ENCODE measurements at places on chromosomes 5 and 9.

- DNase-seq, result no peak
These were observed 24.5 kb downstream of the MRPS30 start for GRCh38 chr5:44833249-44833648.

GRCh38 chr9:132434881-132435280 is 24.9 kb downstream of the CFAP77 start:
- DNase-seq, result no peak

- DNase-seq, result peak; percentile 32
These were observed 368 bp downstream of the SURF1 start for GRCh38 chr9:133355881-133356357.

DNA sequence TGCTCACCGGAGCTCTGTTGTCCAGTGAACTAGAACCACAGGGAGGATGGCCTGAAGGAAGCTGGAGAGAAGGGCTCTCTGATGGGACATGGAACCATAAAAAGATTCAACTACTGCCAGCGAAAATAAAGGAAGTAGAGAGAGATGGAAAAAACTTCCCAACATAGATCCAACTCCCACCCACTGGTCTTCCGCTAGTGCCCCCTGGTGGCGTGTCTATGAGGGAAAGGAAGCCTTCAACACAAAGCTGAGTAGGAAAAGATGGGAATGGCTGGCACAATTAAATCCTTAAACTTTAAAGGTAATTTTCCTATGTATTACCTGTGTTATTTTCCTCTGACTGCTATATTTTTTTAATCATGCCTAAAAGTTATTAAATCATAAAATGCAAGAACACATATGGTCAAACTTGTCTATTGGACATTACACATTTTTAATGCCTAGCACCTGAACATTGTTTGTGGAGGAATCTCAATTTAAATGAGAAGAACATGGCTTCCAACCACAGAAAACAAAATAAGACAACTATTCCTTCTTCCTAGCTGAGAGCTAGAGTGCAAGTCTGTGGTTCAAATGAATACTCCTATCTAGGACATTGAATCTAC is 51.5 kb downstream of the CEP120 start:
- DNase-seq, result no peak

DNA sequence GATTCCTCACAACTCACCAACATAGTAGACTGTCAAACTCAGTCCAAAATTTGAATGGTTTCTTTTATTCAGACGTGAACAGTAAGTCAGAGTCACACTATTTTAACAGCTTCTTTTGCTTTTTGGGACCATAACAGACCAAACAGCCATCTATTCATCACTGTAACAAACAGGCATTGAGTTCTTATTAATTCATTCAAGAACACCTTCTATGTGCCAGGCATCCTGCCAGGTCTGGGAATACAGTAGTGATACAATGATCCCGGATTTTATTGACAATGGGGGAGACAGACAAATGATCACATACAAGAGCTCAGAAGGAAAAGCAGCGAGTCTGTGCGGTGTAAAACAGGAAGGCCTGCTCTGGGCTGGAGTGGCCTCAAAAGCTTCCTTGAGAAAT is 153.3 kb upstream of the ERCC6L2 start:
- DNase-seq, result no peak

DNA sequence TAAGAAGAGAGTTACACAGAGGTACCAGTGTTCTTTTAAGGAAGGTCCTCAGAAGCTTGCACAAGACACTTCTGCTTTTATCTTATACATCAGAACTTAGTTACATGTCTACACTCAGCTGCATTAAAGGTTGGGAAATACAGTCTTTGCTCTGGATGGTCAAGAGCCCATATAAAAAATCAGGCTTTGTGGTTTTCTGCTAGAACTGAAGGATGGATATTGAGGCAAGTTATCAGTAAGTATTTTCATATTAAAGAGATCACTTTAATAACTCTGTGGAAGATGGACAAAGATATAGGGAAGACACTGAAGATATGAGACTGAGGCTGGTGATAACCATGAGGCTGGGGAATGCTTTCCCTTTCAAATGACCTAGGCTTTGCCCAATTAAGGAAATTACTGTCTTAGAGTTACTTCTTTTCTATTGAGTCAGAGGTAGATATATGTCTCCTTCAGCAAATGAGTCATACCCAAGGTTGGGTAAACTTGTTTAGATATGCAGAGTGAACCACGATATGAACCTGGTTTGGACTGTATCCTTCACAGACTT is 87.0 kb upstream of the TNC start:
- DNase-seq, result no peak

DNA sequence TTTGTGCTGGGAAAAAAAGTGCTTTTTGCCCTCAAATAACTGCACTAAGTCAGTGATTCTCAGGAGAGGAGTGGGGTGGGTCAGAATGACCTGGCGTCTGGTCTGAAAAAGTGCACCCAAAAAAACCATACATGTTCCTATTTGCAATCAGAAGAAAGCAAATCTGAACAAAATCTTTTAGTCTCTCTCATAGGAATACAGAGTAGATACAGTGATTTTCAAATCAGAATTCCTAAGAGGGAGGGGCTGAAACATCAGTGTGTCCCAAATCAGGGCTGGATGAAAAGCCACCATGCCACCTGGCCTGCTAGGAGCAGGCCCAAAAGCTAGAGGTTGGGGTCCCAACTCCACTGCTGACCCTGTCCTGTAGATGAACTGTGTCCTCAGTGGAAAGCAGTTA is 66.8 kb downstream of the RAPGEF1 start:
- DNase-seq, result no peak

- no peak for DNase-seq
These were observed 126.3 kb upstream of the IRX4 start for GRCh38 chr5:2008851-2009629.
